ENCODE measurements at places on chromosomes 16 and 17. TPM values are rescaled to one million over a fixed set of nuclear protein-coding genes. Genes with fewer than 3 reads are reported as not detected.
A peak's percentile ranks its signal among the peaks of the same experiment; 100 is the strongest.

MLX gene
- 32.3 TPM for total RNA-seq

HBZ gene
- not detected for total RNA-seq

ERBB2 gene
- total RNA-seq = 123 TPM

KRT25 gene
- total RNA-seq = not detected

ITGAL gene
- total RNA-seq = 0.33 TPM

CIITA gene
- total RNA-seq = not detected

NETO2 gene
- total RNA-seq = 50.3 TPM

DHRS7C gene
- total RNA-seq = not detected

CD300C gene
- total RNA-seq = not detected

TM4SF5 gene
- 5.3 TPM for total RNA-seq

DNA sequence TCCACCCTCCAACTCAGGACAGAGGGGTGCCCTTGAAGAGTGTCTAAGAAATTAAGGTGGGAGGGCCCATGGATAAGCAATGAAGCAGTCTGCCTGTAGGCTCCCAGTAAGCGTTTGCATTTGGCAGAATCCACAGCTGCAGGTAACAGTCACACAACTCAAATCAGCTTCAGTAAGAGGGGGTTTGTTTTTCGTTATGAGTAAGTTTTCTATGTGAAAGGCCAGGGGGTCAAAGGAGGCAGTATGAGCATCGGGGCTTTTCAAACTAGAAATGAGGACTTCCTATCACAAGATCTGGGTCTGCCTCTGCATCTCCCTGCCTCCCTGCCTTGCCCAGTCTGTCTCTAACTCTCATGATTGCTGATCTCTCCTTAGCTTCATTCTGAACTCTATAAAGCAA lies 128.1 kb upstream of the CCL2 start:
- DNase-seq = no peak
- H3K4me3 ChIP-seq = no peak overlapping the region
- H3K36me3 ChIP-seq = no peaks in the 10 kb centered on the region
- H3K27me3 ChIP-seq = peaks cover 14% of the 10 kb centered on the region

GRCh38 chr17:74601944-74602572 lies 10.0 kb upstream of the CD300LD start:
- no peaks in the 10 kb centered on the region for H3K36me3 ChIP-seq
- no peak for DNase-seq
- H3K4me1 ChIP-seq = no peaks in the 10 kb centered on the region
- H3K27me3 ChIP-seq = peaks cover 67% of the 10 kb centered on the region

DNA sequence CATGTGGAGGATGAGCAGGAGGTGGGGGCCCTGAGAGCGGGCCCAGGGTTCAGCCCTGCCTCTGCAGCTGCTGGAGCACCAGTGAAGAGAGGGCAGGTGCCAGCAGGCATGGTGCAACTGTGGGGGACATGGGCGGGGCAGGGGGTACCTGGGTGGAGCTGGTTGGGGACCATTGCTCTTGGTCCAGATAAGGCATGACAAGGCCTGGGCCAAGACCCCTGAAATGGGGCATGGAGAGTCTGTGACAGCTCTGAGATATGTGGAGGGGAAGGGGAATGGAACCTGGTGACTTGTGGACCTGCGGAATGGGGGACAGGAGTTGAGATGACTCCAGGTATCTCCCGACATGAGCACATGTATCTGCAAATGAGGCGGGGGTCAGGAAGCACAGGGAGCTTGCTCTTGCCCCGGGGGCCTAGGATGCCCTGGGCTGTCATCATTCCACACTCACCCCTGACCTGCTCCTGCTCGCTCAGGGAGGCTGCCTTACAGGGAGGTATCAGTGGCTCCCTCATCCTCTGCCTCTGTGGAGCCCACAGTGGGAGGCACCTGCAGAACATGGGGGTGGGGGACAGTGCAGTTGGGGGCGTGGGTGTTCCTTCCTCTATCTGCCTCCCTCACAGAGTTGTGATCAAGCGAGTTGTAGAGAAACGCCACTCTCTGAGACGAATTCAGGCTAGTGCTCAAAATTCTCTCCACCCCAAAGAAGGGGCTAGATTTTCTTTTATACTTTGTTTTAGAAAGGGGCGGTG lies 40.2 kb downstream of the TMEM235 start:
- H3K4me1 ChIP-seq = peaks cover 22% of the 10 kb centered on the region
- H3K4me3 ChIP-seq = peak overlapping the region; percentile 25
- H3K27me3 ChIP-seq = no peaks in the 10 kb centered on the region
- no peaks in the 10 kb centered on the region for H3K36me3 ChIP-seq
- H3K27ac ChIP-seq = peak overlapping the region; percentile 88

- no peak overlapping the region for H3K27ac ChIP-seq
- no peak for DNase-seq
- H3K4me3 ChIP-seq = no peak overlapping the region
Measured at GRCh38 chr16:66469947-66470546, 43.0 kb downstream of the BEAN1 start.

DNA sequence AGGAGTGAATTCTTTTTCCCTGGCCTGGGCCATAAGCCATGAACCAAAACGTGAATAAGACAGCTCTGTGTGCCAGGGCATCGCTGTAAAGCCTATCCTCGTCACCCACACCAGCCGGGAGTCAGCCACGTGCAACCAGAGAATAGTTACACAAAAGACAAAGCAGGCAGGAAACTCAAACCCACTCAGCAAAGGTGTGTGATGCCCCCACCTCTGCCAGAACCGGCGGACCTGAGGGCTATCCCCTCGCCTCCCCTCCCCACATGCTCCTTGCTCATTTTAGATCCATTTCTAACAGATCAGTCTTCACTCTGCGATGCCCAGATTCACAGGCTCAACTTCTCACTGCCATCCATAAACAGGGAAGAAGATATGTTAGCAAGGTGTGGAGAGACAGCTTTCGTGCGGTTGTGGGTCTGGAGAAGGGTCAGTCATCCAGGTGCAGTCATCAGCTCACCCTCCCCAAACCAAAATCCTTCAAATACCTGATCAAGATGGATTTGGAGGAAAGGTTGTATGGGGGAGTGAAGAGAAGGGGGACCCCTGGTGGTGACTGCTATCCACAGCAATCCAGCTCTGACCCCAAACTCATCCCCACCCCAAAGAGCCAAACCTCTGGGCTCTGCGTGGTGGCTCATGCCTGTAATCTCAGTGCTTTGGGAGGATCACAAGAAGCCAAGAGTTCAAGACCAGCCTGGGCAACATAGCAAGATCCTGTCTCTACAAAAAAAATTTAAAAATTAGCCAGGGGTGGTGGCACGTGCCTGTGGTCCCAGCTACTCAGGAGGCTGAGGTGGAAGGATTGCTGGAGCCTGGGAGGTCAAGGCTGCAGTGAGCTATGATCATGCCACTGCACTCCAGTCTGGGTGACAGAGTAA lies 219.2 kb downstream of the C16orf78 start:
- DNase-seq = peak; percentile 66
- no peak overlapping the region for H3K27ac ChIP-seq
- H3K27me3 ChIP-seq = peaks cover 7% of the 10 kb centered on the region
- H3K4me3 ChIP-seq = no peak overlapping the region
- peaks cover 55% of the 10 kb centered on the region for H3K4me1 ChIP-seq

GRCh38 chr16:51870296-51870854 lies 676.6 kb downstream of the TOX3 start:
- H3K27ac ChIP-seq = no peak overlapping the region
- no peaks in the 10 kb centered on the region for H3K36me3 ChIP-seq
- H3K4me3 ChIP-seq = no peak overlapping the region
- peaks cover 5% of the 10 kb centered on the region for H3K4me1 ChIP-seq
- DNase-seq = no peak
- H3K27me3 ChIP-seq = peaks cover 61% of the 10 kb centered on the region

GRCh38 chr17:75289832-75290337 lies 652 bp upstream of the SLC25A19 start:
- peak overlapping the region; percentile 99 for H3K4me3 ChIP-seq
- no peak for DNase-seq
- H3K27me3 ChIP-seq = no peaks in the 10 kb centered on the region
- peaks cover 10% of the 10 kb centered on the region for H3K4me1 ChIP-seq
- no peaks in the 10 kb centered on the region for H3K36me3 ChIP-seq

GRCh38 chr16:57349212-57350031 lies 9.2 kb upstream of the CCL22 start:
- no peaks in the 10 kb centered on the region for H3K36me3 ChIP-seq
- H3K27ac ChIP-seq = no peak overlapping the region
- H3K4me1 ChIP-seq = no peaks in the 10 kb centered on the region
- H3K4me3 ChIP-seq = no peak overlapping the region
- no peak for DNase-seq
- peaks cover 40% of the 10 kb centered on the region for H3K27me3 ChIP-seq

GRCh38 chr16:14489460-14489859 lies 140.6 kb downstream of the PARN start:
- peak overlapping the region; percentile 75 for H3K4me3 ChIP-seq
- H3K27ac ChIP-seq = peak overlapping the region; percentile 52
- peaks cover 1% of the 10 kb centered on the region for H3K27me3 ChIP-seq

- peaks cover 9% of the 10 kb centered on the region for H3K4me1 ChIP-seq
- no peaks in the 10 kb centered on the region for H3K36me3 ChIP-seq
- no peak overlapping the region for H3K27ac ChIP-seq
- peaks cover 22% of the 10 kb centered on the region for H3K27me3 ChIP-seq
- DNase-seq = no peak
Measured at GRCh38 chr16:31143011-31143693, 6.7 kb downstream of the PRSS36 start.

DNA sequence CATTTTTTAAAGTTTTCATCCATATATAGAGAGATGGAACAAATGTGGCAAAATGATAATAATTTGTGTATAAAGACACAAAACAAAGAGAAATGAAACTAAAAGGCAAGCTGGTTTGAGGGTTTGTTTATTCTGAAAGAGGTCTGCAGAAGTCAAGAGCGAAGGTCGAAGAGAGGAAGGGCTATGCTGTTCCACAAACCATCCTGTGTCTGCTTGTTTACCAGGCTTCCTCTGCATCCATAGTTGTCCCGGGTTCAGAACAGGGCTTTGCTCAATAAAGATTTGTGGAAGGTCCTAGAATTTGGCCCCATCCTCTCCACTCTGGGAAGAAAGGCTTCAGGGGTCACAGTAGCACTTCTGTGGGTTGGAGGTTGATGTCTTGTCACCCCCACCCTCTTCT lies 2.4 kb upstream of the MARVELD3 start:
- H3K4me1 ChIP-seq = peaks cover 3% of the 10 kb centered on the region
- no peak overlapping the region for H3K27ac ChIP-seq
- H3K27me3 ChIP-seq = peaks cover 29% of the 10 kb centered on the region

DNA sequence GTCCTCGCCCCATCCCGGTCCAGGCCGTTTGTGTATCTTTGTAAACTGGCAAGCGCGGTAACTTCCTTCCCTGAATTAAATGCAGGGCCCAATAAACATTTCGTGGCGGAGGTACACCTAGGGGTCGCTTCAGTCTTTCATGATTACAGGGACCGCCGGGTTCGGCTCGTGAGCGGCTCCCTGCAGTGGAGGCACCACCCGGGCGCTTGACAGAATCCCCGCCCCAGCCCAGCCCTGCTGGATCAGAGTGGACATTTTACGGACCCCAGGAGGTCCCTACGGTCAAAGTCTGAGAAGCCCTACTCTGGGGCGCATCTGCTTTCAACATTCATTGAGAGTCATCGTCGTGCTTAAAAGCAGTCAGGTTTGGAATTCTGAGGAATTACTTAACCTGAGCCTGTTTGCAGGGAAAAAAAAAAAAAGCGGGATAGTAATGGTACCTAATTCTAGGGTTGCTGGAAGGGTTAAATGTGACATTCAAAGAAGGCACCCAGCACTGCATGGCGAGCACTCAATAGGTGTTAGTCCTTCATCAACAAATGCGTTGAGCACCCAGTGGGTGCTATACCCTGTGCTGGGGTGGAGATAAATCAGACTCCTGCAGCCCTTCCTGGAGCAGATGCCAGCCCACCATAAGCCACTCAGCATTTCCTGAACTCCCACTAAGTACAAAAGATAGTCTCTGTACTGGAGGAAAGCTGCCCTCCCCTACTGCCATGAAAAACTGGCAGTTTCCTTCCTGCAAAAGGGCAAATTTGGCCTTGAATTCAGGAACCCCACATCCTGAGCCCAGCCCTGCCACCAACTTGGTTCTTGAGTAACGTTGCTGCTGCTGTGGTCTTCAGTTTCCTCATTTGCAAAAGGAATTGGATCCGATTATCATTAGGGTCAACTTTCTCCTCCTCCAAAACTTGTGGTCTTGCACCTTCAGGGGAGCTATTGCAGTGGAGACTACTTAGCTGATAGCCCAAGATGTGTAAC lies 658 bp upstream of the DUSP3 start:
- DNase-seq = no peak
- no peaks in the 10 kb centered on the region for H3K36me3 ChIP-seq
- peak overlapping the region; percentile 80 for H3K27ac ChIP-seq
- peaks cover 44% of the 10 kb centered on the region for H3K27me3 ChIP-seq
- no peaks in the 10 kb centered on the region for H3K4me1 ChIP-seq

GRCh38 chr17:45129426-45129939 lies 2.8 kb downstream of the PLCD3 start:
- H3K4me3 ChIP-seq = peak overlapping the region; percentile 79
- DNase-seq = no peak
- H3K4me1 ChIP-seq = peaks cover 21% of the 10 kb centered on the region
- no peaks in the 10 kb centered on the region for H3K27me3 ChIP-seq
- no peaks in the 10 kb centered on the region for H3K36me3 ChIP-seq

DNA sequence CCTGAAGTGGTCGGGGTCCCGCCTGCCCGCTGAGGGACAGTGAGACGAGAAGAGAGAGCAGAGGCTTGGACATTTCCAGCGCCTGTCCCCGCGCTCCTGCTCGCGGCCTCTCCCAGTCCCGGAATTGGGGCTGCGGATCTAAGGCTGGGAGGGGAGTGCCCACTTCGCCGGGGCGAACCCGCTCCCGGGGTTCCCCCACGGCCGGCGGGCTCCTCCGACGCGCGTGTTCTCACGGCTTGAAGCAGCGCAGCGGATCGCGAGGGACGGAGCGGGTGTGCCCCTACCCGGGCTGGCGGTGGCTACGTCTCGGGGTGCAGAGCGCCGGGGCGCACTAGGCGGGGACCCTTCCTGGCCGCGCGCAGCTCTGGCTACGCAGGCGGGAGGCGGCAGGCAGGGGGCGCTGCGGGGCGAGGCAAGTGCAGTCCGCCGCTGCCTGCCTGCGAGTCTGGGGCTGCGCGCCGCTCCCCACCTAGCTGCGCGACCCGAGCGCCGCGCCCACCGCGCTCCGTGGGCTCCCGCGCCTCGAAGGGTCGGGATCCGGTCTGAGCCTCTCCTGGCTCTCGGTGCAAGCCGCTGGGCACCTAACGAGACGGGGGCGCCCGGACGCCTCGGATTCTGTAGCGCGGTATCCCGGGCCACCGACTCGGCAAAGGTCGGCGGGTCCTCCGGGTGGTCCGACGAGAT lies 1.2 kb downstream of the NGFR start:
- peak; percentile 91 for DNase-seq
- peaks cover 75% of the 10 kb centered on the region for H3K27me3 ChIP-seq
- H3K27ac ChIP-seq = no peak overlapping the region
- H3K4me1 ChIP-seq = peaks cover 17% of the 10 kb centered on the region
- peak overlapping the region; percentile 85 for H3K4me3 ChIP-seq
- H3K36me3 ChIP-seq = no peaks in the 10 kb centered on the region

- peak overlapping the region; percentile 66 for H3K27ac ChIP-seq
- no peak for DNase-seq
- H3K4me1 ChIP-seq = peaks cover 12% of the 10 kb centered on the region
Measured at GRCh38 chr16:8729779-8730334, 55.4 kb downstream of the ABAT start.

Measured in type B pancreatic cell (in vitro differentiated cells).